ENCODE measurements at places on chromosomes 2 and 18. TPM values are rescaled to one million over a fixed set of nuclear protein-coding genes. Genes with fewer than 3 reads are reported as not detected.
A peak's percentile ranks its signal among the peaks of the same experiment; 100 is the strongest.

IL18R1 gene
- 3.6 TPM for polyA plus RNA-seq

PFN4 gene
- 2.1 TPM for polyA plus RNA-seq

DNA sequence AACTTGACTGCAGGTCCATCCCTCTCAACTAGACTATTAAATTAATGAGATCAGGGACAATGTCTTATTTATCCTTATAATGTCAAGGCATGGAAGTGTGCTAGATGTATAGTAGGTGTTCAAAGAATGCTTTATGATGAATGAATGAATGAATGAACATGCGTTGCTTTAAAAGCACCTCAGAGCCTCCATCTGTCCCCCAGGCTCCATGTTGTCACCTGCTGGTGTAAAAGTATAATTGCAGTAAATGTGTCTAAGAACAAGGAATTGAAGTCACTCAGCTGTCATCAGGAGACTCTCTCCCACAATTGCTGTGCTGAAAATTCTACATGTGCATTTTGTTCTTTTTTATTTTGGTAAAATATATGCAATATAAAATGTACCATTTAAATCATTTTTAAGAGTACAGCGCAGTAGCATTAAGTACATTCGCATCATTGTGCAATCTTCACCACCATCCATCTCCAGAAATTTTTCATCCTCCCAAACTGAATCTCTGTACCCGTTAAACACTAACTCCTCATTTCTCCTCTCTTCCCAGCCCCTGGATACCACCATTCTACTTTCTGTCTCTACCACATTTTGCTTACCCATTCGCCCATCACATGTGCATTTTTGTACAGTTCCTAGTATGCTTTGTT, 52.6 kb downstream of the GNAL start:
- DNase-seq = no peak

- no peak for DNase-seq
Observed at GRCh38 chr2:164887434-164888144, 46.0 kb upstream of the COBLL1 start.

DNA sequence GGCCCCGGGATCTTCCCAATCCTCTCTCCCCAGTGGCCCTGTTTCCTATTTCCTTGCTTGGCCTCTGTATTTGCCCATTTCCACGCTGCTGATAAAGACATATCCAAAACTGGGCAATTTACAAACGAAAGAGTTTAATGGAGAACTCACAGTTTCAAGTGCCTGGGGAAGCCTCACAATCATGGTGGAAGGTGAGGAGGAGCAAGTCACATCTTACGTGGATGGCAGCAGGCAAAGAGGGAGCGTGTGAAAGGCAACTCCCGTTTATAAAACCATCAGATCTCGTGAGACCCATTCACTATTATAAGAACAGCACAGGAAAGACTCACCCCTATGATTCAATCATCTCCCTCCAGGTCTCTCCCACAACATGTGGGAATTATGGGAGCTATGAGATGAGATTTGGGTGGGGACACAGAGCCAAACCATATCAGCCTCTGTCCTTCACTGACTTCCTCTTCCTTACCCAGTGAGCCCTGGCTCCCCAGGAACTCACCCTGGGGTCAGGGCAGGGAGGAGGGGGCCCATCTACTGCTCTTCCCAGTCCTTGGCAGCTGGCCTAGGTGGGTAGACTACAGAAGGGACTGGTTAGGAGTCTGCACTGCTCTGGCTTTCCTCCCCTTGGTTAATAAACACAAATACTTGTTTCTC, 105.8 kb upstream of the MYCN start:
- no peak for DNase-seq

GRCh38 chr18:59456657-59457056, 97.6 kb upstream of the LMAN1 start:
- DNase-seq = no peak

- peak; percentile 84 for DNase-seq
Observed at GRCh38 chr18:48923746-48924629, 26.8 kb downstream of the SMAD7 start.

Data from kidney (tissue), 22 donors.